ENCODE measurements at places on chromosomes 11 and 22.

DNA sequence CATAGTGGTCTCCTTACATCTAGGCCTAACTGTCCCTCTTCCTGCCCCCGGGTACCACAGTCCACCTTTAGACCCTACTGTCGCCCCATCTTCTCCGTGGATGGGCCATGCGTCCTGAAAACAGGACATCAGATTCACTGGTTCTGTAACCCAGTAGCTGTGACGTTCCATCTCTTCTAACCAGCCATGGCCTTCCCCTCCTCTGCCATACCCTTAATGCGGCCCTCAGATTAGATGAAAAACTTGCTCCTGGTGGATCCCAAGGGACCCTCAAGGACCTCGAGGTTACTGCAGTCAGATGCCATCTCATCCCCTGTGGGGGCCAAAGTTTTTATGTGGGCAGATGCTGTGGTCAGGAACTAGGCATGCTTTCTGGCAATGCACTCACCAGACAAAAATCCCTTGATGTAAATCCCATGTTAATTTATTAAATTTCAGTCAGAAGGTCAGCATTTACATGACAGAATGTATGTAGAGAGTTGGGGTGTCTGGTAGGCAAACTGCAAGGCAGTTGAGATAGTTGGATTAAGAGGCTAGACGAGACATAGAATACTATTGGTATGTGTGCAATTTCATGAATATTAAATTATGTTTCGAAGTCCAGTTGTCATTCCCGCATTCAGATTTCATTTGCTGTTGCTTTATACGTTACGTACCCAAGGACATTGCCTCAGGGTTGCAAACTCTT, 64.3 kb downstream of the WNT11 start:
- DNase-seq = no peak

GRCh38 chr22:25878933-25879332, 136.9 kb downstream of the MYO18B start:
- no peak for DNase-seq

DNA sequence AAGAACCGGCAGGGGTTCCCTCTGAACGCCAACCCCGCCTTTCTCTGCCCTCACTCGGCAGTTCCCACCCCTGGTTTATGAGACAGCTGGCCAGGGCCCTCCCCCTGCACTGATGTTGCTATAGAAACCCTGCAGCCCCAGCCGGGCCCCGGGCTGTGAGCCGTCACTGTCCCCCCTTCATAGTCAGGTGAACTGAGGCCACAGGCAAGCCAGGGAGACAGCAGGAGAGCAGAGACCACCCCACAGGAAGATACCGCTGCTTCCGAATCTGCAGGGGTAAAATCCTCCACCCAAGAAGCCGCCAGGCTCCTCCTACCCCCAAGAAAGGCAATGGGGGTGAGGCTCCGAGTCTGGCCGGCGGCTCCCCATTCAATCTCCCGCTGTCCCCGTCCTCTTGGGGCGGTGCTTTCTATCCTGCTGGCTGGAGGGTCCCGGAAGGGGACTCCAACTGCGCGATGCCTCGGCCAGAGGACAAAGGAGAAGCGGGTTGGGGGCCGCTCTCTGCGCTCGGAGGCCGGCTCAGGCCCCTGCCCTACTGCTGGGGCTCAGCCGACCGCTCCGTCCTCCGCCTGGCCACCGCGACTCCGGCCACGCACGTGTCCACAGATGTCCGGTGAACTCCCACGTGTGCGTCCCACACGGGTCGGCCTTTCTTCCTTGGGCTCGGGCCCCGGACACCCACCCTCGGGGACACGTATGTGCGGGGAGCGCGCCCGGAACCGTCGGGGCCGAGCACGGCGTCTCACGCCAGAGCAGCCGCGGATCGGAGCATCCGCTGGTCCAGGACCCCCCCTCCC, 587 bp downstream of the SLC25A22 start:
- peak; percentile 75 for DNase-seq

DNA sequence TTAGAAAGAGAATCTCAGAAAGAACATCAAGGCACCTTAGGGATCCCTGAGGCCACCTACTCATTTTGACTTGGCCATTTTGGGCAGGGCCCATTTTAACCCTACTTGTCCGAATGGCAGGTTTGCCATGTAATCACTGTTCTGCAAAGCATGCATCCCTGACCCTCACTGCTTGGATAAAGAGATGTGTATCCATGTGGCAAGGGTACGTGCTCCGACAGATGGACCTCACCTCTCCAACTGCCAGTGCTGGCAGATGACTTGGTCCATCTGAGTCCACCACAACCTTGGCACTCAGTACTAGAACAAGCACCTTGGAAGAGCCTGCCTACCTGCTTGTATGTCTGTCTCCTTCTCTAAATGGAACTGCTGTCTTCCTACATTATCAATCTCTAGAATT, 139.4 kb downstream of the SPATA19 start:
- no peak for DNase-seq

- no peak for DNase-seq
Observed at GRCh38 chr22:27576413-27576812, 225.1 kb downstream of the MN1 start.

Measured in nephron progenitor cell (in vitro differentiated cells).